ENCODE measurements at places on chromosomes 11 and 22.

DNA sequence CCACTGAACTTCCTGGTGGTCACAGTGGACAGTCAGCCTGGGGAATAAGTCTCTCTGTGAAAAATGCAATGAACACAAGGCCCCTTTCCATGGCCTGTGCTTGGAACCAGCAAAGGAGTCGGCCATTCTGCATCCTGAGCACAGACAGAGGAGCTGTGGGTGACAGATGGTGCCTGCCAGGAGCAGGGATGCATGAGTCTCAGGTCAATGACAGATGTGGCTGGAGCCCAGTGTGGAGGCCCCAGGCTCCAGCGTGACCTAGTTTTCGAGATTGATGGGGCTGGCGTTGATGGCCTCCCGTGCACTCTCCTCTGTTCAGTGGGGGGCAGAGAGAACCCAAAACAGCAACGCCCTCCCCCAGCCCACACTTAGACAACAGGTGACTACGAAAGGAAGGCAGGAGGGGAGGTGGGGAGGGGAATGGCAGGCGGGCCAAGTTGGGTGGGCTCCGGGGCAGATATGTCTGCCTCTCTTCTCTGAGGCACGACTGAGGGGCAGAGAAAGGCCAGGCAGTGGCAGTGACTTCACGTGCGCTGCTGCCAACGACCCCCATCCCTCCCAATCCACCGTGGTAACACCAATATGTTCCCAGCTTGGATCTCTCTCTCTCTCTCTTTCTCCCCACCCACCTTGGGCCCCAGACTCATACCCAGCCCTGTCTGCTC is 34.4 kb upstream of the CD5 start:
- no peak for DNase-seq

- no peak for DNase-seq
Measured at GRCh38 chr11:130470832-130471706, 22.6 kb downstream of the ADAMTS15 start.

DNA sequence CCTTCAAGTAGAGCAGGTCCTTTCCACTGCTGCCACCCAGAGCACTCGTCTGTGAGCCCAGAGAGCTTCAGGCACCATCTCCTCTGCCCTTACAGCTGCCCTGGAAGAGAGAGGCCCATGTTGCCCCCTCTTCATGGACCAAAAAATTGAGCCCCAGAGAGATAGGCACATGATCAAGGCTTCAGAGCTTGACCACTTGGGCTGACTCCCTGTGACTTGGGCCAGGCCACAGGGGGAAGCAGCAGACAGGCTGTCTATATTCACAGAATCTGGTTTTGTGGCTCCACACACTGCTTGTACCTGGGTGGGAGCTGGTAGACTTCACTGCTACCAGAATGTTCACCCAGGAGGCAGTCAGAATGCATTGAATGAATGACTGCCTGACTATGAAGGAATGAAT is 58.2 kb downstream of the SMIM38 start:
- no peak for DNase-seq

- no peak for DNase-seq
Measured at GRCh38 chr11:96127596-96127959, 203.7 kb upstream of the MTMR2 start.

DNA sequence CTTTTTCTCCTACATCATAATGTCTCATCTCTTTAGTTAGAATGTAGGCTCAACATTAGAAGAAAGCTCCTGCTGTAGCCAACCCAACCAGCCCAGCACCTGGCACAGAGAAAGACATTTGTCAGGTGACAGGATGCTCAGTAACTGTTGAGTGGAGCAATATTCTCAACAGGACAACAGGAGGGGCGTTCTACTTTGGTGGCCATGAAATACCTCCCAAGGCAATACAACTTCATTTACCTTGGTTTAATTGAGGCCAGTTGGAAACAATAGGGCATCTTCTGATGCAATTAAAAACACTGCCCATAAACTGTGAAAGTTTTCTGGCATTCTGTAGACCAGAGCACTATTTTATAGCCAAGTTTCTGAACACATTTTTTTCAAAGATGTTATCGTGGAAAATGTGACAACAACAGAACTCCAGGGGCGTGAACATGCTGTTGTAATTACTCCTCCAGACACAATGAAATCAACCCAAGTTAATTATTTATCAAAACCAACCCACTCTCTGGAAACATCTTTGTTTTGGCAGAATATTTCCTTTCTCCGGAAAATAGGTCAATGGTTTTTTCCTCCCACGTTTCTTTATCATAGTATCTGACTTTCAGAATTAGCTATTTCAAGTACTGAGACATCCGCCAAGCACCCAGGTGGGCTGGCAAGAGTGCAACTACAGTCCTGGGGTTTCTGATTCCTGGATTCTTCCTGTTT is 538.1 kb downstream of the SOX6 start:
- no peak for DNase-seq

DNA sequence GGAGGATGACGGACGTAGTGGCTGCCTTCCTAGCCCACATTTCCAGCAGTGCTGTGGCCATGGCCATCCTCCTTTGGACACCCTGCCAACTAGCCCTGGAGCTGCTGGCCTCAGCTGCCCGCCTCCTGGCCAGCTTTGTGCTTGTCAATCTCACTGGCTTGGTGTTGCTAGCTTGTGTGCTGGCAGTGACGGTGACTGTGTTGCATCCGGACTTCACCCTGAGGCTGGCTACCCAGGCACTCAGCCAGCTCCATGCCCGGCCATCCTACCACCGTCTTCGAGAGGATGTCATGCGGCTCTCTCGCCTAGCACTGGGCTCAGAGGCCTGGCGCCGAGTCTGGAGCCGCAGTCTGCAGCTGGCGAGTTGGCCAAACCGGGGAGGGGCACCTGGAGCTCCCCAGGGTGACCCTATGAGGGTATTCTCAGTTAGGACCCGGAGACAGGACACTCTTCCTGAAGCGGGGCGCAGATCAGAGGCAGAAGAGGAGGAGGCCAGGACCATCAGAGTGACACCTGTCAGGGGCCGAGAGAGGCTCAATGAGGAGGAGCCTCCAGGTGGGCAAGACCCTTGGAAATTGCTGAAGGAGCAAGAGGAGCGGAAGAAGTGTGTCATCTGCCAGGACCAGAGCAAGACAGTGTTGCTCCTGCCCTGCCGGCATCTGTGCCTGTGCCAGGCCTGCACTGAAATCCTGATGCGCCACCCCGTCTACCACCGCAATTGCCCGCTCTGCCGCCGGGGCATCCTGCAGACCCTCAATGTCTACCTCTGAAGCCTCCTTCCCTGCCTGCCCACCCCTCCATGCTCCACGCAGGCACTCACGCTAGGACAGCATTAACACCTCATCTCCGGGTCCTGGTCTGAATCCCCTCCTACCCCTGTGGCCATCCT is 1.6 kb downstream of the RNF26 start:
- no peak for DNase-seq

DNA sequence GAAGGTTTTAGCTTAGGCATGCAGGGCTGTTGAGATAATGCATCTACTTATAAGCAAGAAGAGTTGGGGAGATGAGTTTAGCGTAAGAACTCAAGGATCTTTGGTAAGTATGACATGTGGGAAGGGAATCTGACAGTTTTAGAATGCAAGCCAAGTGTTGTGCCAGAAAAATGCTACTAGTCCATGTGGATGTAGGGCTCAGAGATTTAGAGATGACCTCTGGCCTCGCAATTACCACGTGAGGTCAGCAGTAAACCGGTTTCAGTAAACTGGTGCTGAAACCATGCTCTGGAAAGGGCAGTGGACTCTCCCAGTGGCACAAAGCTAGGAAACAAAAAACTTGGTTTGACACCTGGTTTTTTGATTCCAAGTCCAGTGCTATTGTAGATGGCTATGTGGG is 18.9 kb downstream of the MRPL16 start:
- no peak for DNase-seq
